Mononuclear cell (primary cell): ENCODE measurements at places on chromosomes 13 and 19. TPM values are rescaled to one million over a fixed set of nuclear protein-coding genes. Genes with fewer than 3 reads are reported as not detected.

ZNF723 gene
- total RNA-seq: not detected

GIPC3 gene
- total RNA-seq: 0.21 TPM

TNNT1 gene
- total RNA-seq: 9.7 TPM

MATK gene
- total RNA-seq: 31.6 TPM

RNF225 gene
- total RNA-seq: 0.42 TPM

HSH2D gene
- 32.2 TPM for total RNA-seq

VSTM2B gene
- total RNA-seq: not detected

ZNF486 gene
- total RNA-seq: 4.0 TPM

C1QTNF9 gene
- total RNA-seq: not detected

ZNF816 gene
- total RNA-seq: 11.0 TPM

SIGLECL1 gene
- total RNA-seq: not detected

LMTK3 gene
- 1.5 TPM for total RNA-seq

PRODH2 gene
- total RNA-seq: not detected

IGFL2 gene
- total RNA-seq: not detected

TINCR gene
- total RNA-seq: 0.84 TPM

URAD gene
- not detected for total RNA-seq
